AG04450 (cell line): ENCODE measurements at places on chromosomes 6 and 20. TPM values are rescaled to one million over a fixed set of nuclear protein-coding genes. Genes with fewer than 3 reads are reported as not detected.
A peak's percentile ranks its signal among the peaks of the same experiment; 100 is the strongest.

- peak; percentile 66 for DNase-seq
These were observed 40.8 kb upstream of the FOXP4 start for GRCh38 chr6:41505122-41506049.

GRCh38 chr6:157406661-157407060, 25.7 kb downstream of the ZDHHC14 start:
- no peak for DNase-seq

- DNase-seq = no peak
These were observed 67.9 kb downstream of the ARMC2 start for GRCh38 chr6:108916026-108916686.

- peak; percentile 47 for DNase-seq
These were observed 10.5 kb downstream of the RAE1 start for GRCh38 chr20:57361517-57361916.

The F13A1 gene
- not detected in 2 replicates for polyA plus RNA-seq

The ADAM33 gene
- polyA plus RNA-seq = 16.3 and 18.3 TPM in 2 replicates

The PLCB4 gene
- 13.0 and 18.6 TPM in 2 replicates for polyA plus RNA-seq

The GJA1 gene
- 261 and 323 TPM in 2 replicates for polyA plus RNA-seq

DNA sequence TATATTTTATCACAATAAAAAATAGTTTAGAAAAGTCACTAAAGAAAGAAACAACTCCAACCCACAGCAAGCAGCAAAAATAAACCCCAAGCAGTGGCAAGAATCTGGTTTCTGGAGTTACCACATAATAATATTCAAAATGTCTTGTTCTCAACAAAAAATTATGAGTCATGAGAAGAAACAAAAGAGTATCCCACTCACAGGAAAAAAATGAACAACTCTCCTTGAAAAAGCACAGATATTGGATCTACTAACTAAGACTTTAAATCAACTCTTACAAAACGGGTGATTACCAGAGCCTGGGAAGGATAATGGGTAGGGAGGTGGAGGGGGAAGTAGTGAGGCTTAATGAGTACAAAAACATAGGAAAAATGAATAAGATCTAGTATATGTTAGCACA, 425.6 kb downstream of the PLCB1 start:
- DNase-seq = no peak

GRCh38 chr6:118186672-118187567, 279.9 kb downstream of the SLC35F1 start:
- DNase-seq = no peak

The OSBPL2 gene
- 18.0 and 18.5 TPM in 2 replicates for polyA plus RNA-seq
